ENCODE measurements at places on chromosomes 1 and 21.
A peak's percentile ranks its signal among the peaks of the same experiment; 100 is the strongest.

GRCh38 chr21:35257413-35257812 is 208.3 kb upstream of the RUNX1 start:
- DNase-seq, result no peak

DNA sequence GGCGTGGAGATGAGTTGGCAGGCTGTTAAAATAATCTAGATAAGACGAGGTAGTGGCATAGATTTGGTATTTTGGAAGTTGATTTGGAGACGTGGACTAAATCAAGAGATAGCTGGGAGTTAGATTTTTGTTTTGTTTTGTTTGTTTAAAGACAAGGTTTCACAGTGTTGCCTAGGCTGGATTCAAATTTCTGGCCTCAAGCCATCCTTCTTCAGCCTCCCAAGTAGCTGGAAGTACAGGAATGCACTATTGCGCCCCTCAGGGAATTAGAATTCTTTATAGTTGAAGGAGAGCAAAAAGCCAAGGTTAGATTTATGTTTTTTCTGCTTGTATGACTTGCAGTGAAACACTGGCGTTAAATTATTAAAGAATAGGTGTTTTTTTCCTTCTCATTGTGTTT is 22.3 kb upstream of the SNRPE start:
- DNase-seq, result no peak

GRCh38 chr1:25562101-25562927 is 18.9 kb downstream of the LDLRAP1 start:
- DNase-seq, result no peak

GRCh38 chr21:42572906-42573495 is 59.3 kb downstream of the SLC37A1 start:
- DNase-seq, result no peak

DNA sequence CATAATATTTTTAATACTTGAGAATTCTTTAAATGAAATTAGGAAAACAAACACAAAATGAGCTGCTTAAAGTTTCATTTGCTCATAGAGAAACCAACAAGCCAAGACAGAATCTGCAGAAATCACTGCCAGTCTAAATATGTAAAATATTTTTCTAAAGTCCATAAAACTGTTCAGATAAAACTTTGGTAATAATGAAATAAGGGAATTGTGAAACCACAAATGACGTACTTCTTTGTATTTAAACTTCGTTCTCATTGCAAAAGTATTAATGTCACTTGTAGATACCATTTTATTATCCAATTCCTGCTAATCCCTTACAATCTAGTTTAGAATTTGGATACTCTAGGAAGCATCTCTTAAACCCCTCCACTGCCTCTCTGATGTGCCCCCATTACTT is 234.5 kb upstream of the NEGR1 start:
- no peak for DNase-seq

DNA sequence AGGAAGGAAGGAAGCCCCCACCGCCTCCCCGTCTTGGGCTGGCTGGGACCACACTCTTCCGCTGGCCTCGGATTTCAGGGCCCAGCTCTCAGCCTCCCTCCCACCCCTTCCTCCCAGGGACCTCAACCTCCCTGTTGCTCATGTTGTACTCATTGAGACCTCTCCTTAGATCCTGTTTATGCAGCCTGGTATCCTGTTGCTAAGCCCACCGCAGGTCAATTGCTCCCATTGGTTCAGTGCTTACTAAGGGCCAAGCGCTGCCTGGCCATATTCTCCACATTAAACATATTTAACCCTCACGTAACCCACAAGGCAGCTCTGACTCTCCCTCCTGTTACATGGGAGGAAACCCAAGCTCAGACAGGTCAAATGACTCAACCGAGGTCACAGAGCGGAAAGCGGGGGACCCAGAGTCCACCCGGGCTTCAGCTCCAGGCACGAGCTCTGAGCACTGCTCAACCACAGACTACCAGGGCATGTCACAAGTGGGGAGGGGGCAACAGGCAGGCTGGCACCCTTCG is 23.2 kb upstream of the H6PD start:
- DNase-seq, result no peak

GRCh38 chr1:14261395-14261794 is 337.1 kb upstream of the KAZN start:
- DNase-seq, result no peak

GRCh38 chr1:177209357-177209756 is 38.6 kb downstream of the BRINP2 start:
- peak; percentile 37 for DNase-seq

DNA sequence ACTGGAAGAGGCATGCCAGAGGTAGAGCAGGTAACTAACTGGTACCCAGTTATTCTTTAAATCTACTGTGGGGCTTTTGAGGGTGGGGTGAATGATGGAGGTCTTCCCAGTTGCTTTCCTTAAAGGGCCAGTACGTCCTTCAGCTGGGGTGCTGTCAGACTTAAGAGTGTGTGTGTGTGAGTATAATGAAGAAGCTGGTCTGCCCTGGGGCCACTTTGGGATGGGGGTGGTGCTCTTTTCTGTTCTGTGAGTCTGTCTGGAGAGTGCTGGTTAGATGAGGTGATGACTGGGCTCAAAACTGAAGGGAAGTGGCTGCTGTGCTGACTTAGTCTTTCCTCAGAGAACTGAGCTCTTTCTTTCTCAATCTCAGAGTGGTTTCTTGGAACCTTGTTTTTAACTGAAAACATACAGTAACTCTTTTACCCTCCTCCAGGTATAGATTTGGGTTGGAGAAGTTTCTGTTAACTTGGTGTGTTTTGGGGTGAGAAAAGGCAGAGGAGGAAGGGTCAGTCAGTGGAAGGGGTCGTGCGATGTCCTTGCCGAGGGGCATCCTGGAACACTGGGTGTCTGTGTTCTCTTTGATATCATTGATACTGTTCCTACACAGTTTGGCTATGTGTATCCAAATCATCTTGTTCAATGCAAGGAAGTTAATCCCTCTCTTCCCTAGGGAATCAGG is 746 bp downstream of the MACF1 start:
- no peak for DNase-seq

DNA sequence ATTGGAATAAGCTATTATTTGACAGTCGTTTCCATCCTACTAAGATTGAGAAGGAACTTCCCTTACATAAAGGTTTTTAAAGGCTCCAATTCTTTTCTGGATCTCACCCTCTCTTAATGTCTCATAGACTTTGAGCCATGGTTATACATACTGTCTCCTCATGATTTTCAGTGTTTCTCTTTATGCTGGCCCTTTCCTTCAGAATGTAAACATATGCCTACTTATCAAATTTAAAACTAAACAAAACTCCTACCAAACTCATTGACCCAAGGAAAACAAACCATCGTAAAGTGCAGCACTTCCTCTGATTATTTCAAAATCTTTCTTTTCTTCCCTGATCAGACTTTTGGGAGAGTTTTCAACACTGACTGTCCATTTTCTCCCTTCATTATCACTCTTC is 163.4 kb upstream of the DPYD start:
- no peak for DNase-seq

- no peak for DNase-seq
Measured at GRCh38 chr1:11748294-11749202, 12.6 kb downstream of the AGTRAP start.

GRCh38 chr1:181206979-181207790 is 118.7 kb downstream of the IER5 start:
- DNase-seq, result no peak

DNA sequence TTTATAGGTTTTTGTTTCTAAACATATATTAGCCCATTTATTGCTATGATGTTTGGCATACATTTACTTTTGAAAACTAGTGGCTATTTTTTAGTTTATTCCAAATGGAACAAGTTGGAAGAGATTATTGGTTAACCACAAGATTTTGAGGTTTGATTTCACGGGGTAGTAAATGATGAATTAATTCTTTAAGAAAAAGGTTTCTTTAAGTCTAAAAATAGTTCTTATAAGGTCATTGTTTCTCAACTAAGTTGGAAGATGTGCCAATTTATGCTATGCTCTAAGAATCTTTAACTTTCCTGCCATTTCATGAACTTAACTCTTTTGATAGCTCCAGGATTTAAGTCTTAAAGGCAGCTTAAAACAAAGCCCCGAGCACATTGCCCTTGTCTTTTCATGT is 183.8 kb downstream of the LMO4 start:
- DNase-seq, result no peak

- no peak for DNase-seq
Measured at GRCh38 chr1:226993814-226994585, 53.9 kb downstream of the COQ8A start.

DNA sequence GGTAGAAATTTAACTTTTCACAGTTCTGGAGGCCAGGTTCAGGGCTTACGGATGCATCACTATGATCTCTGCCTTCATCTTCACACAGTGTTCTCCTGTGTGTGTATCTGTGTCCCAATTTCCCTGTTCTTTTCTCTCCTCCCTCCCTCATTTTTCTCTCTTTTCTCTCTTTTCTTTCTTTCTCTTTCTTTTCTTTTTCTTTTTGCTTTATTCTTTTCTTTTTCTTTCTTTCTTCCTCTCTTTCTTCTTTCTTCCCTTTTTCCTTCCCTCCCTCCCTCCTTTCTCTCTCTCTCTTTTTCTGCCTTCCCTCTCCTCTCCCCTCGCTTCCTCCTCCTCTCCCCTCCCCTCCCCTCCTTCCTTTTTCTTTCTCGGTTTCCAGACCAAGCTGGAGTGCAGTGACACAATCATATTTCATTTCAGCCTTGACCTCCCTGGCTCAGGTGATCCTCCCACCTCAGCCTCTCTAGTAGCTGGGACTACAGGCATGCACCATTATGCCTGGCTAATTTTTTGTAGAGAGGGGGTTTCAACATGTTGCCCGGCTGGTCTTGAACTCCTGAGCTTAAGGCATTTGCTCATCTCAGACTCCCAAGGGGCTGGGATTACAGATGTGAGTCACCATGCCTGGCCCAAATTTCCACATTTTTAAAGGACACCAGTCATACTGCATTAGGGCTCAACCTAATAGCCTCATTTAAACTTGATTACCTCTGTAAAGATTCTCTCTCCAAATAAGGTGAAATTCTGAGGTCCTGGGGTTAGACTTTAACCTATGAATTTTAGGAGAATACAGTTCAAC is 115.9 kb downstream of the HUNK start:
- no peak for DNase-seq

- DNase-seq, result no peak
Measured at GRCh38 chr1:66274634-66275033, 259.3 kb upstream of the SGIP1 start.

GRCh38 chr1:93649231-93649630 is 32.4 kb downstream of the BCAR3 start:
- DNase-seq, result no peak

DNA sequence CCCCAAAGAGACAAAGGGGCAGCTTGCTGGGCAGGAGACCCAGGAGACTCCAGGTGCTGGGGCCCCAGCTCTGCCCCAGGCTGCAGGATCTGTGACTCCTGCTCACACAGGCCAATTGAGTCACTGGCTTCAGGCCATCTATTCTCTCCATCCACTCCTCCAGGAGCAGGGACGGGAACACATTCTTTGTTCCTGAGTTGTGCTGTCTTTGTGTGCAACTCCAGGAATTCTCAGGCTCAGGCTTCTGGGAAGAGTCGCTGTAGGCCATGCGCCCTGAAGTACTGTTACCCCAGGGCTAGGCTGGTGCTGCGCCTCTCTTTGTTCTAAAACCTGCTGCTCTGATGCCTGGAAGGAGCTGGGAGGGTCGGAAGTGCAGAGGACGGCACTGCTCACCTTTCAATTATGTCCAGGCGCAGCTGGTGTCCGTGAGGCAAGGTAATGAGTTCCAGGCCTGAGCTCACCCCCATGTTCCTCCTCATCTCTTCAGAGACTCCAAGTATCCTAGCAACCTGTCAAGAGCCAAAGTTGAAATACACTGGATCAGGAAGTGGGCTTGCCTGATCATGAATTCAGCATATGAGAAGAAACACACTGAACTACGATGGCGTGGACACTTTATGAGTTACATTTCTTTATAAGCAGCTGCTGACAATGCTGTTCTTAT is 105.9 kb downstream of the BCAR3 start:
- no peak for DNase-seq

- no peak for DNase-seq
Measured at GRCh38 chr1:229047840-229048620, 222.9 kb upstream of the RAB4A start.

DNA sequence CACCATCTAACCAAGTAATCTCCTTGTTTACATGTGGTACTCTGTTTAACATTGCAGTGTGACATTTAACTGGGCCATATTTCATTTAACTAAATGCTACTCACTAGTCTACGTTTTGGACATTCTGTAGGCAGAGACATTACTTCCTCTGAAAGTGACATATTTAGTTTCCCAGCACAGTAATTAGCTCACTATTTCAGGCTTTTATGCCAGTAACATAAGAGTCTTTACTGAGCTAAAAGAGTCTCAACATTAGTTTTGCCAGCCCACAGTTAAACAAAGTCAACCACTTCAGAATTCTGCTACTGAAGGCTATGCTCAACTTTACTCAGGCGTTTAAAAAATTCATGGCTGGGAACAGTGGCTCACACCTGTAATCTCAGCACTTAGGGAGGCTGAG is 2.6 kb upstream of the TNFRSF9 start:
- DNase-seq, result no peak

DNA sequence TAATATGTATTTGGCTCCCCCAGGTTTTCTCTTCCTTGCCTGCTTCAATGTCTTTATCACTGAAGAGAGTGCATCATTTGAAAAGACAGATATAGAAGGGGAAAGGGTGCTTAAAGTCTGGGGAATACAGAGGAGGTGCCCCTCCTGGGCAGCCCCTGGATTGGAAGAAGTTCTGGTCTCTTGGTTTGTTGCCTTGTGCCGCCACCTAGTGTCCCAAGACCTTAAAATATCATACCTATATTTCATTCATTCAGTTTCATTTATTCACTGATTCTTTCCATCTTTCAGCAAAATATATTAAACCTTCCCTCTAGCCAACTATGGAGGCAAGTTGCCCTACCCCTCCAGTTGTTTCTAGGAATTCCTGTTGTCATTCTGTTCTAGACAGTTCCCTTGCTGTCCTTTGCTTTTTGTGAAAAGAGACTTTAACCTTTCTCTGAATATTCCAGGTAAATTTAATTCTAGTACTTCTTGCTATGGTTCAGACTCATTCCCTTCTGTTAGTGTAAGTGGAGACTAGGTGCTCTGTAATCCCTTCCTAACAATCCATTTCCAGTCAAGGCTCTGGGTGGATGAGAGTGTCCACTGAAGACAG is 56.1 kb downstream of the MEF2D start:
- DNase-seq, result peak; percentile 11

- DNase-seq, result no peak
Measured at GRCh38 chr1:87134061-87134460, 194.6 kb upstream of the LMO4 start.

GRCh38 chr1:153396461-153396860 is 5.6 kb upstream of the S100A8 start:
- DNase-seq, result no peak
